Stimulated activated CD4-positive, alpha-beta T cell treated with anti-CD3 and anti-CD28 coated beads, Interleukin-4, amount 100 ng/mL, for 1 hour (primary cell): ENCODE measurements at places on chromosomes 2 and 18.
A peak's percentile ranks its signal among the peaks of the same experiment; 100 is the strongest.

DNA sequence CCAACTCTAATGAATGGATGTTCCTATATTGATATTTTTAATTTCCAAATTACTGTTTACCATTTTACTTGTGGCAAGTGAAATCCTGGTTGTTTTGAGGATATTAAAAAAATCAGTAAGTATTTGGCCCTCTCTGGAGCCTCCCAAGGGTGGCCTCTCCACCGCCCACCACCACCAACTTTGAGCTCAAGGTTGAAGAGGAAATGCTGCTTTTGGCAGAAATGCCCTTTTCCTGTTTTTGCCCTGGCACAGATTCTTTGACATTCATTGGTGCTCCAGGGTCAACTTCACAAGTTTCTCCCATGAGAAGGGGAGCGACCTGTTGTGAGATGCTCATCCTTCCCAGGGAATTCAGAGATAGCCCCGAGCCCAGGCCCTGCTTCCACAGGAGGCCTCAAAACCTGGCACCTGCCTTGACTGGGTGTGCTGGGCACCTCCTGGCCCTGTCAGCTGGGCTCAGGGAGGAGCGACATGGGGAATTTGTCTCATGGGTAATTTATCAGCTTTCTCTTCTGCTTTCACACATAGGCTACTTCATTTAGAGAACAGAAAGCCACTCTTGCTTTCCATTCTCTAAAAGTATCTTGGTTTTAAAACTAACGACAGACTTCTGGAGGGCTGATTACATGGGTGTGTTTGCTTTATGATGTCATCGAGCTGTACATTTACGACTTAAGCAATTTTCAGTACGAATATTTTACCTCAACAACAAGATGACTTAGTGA lies 6.9 kb downstream of the CD8A start:
- DNase-seq = no peak

DNA sequence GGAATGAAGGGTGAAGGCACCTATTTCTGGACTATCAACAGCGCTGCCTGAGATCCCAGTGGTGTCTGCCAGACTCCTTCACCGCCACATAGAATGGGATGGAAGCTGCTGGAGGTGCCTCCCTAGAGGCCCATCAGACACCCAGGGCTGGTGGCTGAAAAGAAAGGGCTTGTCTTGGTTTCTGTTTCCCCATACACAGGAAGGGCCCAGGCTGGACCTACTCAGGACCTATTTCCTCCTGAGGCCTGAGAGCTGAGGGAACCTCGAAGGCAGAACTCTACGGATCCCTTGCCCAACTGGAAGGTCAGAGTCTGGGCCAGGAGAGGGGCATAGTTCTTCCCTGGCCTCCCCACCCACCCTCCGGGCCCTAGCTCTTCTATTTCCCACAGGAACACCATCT lies 2.9 kb upstream of the CLEC4F start:
- DNase-seq = no peak

DNA sequence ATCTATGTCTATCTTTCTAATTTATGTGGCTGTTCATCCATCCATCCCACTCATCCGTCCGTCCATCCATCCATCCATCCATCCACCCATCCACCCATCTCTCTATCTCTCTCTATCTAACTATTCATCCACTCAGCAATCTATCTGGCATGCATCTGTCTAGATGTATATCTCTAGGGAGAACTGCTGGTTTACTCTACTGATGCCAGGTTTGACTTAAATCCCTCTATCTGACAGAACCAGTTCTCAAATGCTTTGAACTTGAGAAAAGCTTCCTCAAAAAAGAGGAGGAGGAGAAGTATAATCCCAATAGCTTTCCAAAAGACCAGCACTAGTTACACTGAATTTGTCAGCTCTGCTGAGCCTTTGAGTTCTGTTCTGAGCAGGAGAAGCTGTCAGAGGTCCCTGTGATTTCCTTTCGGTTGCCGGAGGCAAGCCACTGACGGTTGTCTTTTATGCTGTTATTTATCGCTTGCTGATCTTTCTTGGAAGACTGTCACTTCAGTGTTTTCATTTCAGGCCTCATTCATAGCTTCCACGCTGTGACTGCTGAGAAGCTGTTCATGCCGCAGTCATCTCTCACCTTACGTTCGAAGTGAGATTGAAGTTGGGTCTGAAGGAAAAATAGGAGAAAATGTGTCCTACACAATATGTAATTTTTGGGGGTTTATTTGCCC lies 129.4 kb upstream of the UXS1 start:
- no peak for DNase-seq

DNA sequence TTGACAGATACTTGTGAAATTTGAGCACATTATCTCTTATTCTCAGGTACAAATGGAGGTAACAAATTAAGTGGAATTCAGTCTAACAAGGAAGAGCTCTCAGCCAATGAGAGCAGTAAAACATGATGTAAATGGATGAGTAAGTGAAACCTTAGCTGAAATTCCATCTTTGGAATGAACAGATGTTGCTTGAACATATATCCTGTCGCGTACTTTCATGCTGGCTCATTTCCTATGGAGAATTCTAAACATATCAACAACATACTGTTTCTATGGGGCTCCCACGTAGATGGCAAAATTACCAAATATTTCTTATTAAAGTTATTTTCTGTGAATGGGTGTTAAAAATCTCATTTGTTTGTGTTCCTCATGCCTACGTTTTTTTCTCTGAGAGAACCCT lies 256.3 kb upstream of the LINC00305 start:
- no peak for DNase-seq

DNA sequence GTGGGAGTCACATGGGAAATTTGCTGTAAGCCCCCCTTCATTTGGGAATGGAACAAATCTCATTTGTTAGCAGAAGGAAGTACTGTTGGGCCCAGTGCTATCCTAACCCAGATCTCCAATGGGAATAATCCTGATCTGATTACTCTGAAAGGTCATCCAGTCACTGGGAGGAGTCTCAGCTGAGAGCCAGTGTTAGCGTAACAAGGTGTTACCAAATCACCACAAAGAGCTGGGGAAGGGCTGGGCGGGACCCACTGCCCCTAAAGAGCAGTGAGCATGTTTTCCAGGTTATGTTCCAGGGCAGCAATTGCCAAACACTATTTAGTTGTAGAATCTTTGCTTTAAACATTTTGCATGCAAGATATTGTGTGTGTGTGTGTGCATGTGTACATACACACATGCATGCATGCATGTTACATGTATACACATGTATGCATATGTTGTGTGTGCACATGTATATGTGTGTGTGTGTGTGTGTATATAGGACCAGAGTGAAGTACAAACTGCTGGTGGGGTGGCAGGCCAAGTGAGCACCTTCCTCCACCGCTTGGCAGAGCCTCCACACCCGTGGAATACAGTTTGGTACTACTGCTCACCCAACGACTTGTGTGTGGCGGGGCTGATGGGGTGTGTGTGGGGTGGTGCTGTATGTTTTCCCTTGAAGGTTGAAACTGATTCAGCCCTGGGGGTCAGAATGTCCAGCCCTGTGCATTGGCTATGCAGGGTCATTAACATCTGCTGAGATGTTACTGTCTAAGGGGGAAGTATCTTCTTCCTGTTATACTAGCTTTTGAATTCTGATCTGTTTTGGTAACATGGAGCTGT lies 15.2 kb downstream of the INPP5D start:
- no peak for DNase-seq

GRCh38 chr2:122692400-122693083 lies 937.1 kb downstream of the TSN start:
- DNase-seq = no peak

DNA sequence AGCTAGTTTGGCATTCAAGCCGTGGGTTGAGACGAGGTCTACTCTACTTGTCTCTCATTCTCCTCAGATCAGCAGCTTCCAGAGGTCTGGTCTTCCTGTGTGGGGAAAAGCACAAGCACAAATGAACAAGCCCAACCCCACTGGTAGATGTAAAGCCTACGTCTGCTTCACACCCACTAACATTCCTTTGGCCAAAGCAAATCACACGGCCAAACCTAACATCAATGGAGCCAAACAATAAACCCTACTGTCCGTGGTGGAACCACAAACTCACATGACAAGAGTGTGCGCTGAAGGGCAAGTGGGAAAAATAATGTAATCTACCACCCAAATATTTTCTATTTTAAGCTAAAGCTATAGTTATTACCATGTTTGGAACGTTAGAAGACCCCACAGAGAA lies 179.3 kb upstream of the MGAT5 start:
- DNase-seq = no peak

DNA sequence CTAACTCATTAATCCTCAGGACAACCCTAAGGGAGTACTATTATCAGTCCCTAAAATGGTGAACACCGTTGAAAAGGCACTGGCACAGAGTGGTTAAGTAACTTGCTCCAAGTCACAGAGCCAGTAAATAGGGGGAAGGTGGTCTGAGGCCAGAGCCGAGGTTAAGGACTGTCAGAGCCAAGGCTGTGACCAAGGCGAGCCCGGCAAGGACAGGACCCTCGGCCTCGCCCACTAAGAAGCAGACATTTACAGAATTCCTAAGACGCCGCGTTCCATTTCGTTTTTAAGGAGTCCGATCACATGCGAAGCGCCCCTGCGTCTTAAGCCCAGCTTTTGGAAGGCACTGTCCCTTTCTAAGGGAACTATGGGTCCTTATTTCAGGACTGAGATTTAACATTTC lies 1.1 kb downstream of the PDIA6 start:
- no peak for DNase-seq

GRCh38 chr18:47050468-47050867 lies 15.0 kb upstream of the ELOA2 start:
- no peak for DNase-seq

GRCh38 chr2:44211183-44211582 lies 42.5 kb downstream of the PPM1B start:
- DNase-seq = no peak

DNA sequence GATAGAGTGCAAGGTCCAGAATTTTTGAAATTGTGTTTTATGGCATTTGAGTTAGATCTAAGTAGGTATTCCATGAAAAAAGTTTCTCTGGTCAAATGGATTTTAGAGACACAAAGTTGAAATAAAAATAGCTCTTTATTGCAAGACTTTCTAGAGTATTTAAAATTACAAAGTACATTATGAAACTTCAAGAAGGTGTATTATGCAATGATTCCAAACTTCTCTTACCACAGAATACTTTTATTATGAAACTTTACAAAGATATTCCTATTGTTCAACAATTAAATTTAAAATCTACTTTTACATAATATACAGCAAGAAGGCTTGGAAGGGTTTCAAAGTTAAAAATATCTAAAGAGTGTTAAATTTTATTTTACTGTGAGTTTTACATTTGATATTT lies 65.9 kb downstream of the CALCRL start:
- DNase-seq = no peak

GRCh38 chr2:170247882-170248393 lies 70.0 kb downstream of the MYO3B start:
- DNase-seq = no peak

GRCh38 chr2:70513738-70514137 lies 39.9 kb downstream of the TGFA start:
- no peak for DNase-seq

DNA sequence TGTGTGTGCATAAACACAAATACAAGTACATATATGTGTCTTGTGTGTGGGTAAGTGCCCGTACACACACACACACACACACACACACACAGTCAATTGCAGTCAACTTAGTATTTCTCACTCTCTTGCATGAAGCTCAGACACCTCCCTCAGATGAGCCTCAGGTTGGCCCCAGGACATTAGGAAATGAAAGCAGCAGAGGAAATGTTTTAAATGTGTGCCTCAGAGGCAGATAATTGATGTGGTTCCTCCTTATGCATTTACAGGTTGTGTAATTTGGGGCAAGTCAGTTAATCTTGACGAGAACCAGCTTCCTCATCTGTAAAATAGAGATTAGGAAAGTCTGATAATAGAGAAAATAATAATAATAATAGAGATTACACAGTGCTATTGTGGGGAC lies 814.0 kb upstream of the ID2 start:
- DNase-seq = no peak

- peak; percentile 70 for DNase-seq
Observed at GRCh38 chr2:100427627-100428258, 10.3 kb upstream of the CHST10 start.

- DNase-seq = no peak
Observed at GRCh38 chr2:112255875-112256274, 1.0 kb upstream of the ZC3H8 start.

GRCh38 chr2:175282886-175283285 lies 101.4 kb upstream of the ATP5MC3 start:
- DNase-seq = no peak

GRCh38 chr18:9092665-9093064 lies 9.8 kb upstream of the NDUFV2 start:
- DNase-seq = no peak

- DNase-seq = no peak
Observed at GRCh38 chr2:15913146-15913545, 27.2 kb upstream of the MYCN start.

DNA sequence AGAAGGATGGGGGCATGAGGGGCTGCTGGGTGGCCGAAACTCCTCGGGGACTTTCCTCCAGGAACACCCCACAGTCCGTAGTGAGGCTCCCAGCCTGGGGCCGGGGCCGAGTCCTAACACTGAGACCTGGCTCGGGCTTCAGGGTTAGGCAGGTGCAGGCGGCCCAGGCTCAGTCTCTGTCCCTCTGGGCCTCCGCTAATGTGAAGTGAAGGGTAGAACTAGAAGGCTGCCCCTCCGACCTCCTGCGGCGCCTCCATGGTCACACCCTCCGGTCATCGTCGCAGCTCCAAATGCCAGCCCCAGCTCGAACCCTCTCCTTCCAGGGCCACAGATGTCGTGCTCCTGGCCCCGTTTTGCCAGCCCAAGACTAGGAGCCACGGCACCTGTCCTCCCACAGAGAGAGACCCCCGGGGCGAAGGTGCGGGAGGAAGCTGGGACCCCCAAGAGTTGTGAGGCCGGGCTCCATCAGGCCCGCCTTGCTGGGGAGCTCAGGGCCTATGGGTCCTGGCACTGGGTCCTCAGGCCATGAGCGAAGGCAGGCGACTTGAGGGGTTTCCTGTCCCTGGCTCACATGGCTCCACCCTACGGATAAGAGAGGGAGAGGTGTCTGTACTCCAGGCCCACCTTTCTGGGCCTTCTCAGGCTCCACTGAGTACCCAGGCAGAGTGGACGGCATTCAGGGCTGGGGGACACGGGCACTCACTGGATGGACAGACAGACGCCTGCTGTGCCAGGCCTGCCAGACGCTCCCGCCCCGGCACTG lies 797 bp downstream of the ANO7 start:
- DNase-seq = no peak

DNA sequence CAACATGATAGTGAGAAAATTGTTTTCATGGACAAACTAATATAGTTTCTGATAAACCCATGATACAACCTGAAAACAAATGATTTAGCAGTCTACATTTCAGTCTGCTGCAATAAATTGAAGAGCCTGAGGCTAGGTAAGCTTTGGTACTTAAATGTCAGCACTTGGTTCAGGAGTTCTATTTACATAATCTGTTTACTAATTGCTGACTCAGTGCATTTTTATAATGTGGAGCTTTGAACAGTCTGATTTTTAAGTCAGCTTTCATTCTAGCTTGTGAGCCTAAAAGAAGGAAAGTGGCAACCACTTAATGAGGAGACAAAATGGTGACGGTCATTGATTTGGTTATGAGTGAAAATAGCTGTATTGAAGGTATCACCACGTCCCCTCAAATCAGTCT lies 488.6 kb downstream of the CPS1 start:
- no peak for DNase-seq
